ENCODE measurements at places on chromosomes 2 and 18.

DNA sequence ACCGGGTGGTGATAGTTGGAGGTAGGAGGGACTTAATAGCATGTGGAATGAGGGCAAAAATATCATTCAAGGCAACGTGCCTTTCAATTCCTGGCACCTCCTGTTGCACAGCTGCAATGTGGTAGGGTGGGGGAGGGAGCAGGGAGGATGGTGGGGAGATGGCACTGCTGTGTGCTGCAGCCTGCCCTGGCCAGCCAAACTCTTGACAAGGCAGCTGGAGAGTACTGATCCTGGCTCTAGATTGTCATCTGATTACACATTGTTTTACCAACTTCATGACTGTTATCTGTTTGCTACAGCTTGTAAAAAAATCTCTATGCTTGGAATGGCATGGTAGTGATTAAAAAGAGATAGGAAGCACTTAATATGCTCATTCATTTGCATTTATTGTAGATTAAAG, 47.7 kb downstream of the PLCL1 start:
- DNase-seq: no peak

DNA sequence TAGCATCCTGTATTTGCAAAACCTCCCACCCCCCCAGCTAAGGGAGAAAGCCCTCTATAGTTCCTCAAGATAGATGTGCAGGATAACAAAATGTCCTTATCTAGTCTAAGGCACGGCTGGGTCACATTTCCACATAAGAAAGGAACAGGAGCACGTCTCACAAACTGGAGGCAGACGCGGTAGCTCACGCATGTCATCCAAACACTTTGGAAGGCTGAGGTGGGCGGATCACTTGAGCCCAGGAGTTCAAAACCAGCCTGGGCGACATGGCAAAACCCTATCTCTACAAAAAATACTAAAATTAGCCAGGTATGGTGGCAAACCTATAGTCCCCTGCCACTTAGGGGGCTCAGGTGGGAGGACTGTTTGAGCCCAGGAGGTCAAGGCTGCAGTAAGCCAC, 9.3 kb downstream of the SF3B1 start:
- DNase-seq: no peak

- DNase-seq: no peak
Measured at GRCh38 chr18:5516841-5517240, 27.0 kb downstream of the EPB41L3 start.

DNA sequence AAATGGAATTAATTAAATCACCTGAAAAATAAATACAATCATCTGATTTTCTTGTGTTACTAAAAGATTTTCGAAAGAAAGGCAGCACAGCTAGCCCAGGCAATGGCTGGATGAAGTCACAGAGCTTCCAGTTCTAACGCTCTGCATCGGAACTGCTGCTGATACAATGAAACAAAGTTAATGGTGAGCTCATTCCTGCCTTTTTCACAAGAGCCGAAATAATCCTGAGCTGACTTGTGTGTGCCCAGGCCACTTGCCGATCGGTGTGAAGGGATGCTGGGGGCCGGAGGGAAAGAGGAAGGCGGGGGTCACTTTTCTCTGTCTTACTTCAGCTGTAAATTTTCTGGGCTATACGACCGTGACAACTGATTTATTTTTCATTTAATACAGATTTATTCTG, 149.5 kb downstream of the INO80D start:
- DNase-seq: no peak

GRCh38 chr2:198129609-198130008, 325.2 kb downstream of the PLCL1 start:
- no peak for DNase-seq

- DNase-seq: no peak
Measured at GRCh38 chr2:120436460-120436739, 90.5 kb downstream of the INHBB start.

GRCh38 chr2:238362626-238363025, 42.3 kb downstream of the TRAF3IP1 start:
- DNase-seq: no peak

DNA sequence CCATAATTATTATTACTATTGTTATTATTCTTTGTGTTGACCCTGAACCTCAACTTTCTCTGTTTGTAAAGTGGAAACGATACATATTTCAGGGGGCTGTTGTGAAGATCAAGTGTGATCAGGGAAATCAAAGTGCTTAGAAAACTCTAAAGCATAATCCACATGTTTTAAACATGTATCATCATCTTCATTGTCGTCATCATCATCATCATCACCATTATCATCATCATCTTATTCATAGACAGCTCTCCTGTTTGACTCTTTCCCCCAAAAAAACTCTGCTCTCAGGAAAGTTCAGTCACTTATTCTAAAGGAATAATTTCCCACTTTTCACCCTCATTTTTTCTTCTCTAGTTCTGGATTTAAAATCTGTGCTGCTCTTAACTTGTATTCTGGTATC, 5.0 kb downstream of the PTPRN start:
- DNase-seq: no peak
